HAP-1 (cell line): ENCODE measurements at places on chromosomes 12 and 14.

GRCh38 chr12:9702255-9702654 lies 30.6 kb downstream of the CLECL1 start:
- DNase-seq = no peak

GRCh38 chr12:93287149-93287548 lies 90.6 kb upstream of the NUDT4 start:
- no peak for DNase-seq

- no peak for DNase-seq
Measured at GRCh38 chr14:21058903-21059302, 1.3 kb downstream of the RNASE8 start.

- DNase-seq = no peak
Measured at GRCh38 chr14:21038441-21039422, 3.4 kb upstream of the RNASE7 start.

GRCh38 chr12:88595697-88596096 lies 15.4 kb upstream of the KITLG start:
- no peak for DNase-seq

GRCh38 chr14:33280646-33281045 lies 342.0 kb downstream of the NPAS3 start:
- DNase-seq = no peak

GRCh38 chr14:72771561-72771960 lies 122.3 kb downstream of the DPF3 start:
- no peak for DNase-seq

DNA sequence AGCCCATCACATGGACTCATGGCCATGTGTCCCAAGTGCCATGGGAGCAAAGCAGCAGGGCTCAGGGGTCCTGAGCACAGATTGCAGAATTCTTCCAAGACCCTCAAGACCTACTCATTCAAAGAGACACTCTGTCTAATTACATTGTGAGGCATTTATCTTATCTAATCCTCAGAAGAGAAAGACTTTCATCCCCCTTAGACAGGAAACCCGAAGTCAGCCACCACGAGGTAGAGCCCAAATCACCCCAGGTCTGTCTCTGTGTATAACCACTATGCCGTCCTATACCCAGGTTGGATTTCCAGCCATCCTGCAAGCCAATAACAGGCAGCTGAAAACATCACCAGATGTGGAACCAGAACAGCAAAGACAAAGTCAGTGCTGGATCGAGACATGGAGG lies 8.9 kb upstream of the BCL11B start:
- no peak for DNase-seq

- DNase-seq = no peak
Measured at GRCh38 chr12:88298014-88298682, 156.0 kb downstream of the TMTC3 start.

GRCh38 chr12:25364529-25365339 lies 114.0 kb upstream of the KRAS start:
- peak; percentile 84 for DNase-seq

GRCh38 chr14:68112442-68112841 lies 292.9 kb downstream of the RAD51B start:
- DNase-seq = no peak

GRCh38 chr14:26204728-26205479 lies 392.9 kb downstream of the NOVA1 start:
- peak; percentile 35 for DNase-seq

- DNase-seq = no peak
Measured at GRCh38 chr12:93713060-93713459, 35.9 kb downstream of the CRADD start.

- no peak for DNase-seq
Measured at GRCh38 chr12:125189015-125189414, 123.8 kb downstream of the AACS start.

- DNase-seq = no peak
Measured at GRCh38 chr14:77046721-77047120, 18.2 kb upstream of the IRF2BPL start.

- DNase-seq = peak; percentile 19
Measured at GRCh38 chr14:92040431-92041051, 682 bp upstream of the TRIP11 start.

- DNase-seq = no peak
Measured at GRCh38 chr12:11752403-11753149, 103.1 kb downstream of the ETV6 start.

DNA sequence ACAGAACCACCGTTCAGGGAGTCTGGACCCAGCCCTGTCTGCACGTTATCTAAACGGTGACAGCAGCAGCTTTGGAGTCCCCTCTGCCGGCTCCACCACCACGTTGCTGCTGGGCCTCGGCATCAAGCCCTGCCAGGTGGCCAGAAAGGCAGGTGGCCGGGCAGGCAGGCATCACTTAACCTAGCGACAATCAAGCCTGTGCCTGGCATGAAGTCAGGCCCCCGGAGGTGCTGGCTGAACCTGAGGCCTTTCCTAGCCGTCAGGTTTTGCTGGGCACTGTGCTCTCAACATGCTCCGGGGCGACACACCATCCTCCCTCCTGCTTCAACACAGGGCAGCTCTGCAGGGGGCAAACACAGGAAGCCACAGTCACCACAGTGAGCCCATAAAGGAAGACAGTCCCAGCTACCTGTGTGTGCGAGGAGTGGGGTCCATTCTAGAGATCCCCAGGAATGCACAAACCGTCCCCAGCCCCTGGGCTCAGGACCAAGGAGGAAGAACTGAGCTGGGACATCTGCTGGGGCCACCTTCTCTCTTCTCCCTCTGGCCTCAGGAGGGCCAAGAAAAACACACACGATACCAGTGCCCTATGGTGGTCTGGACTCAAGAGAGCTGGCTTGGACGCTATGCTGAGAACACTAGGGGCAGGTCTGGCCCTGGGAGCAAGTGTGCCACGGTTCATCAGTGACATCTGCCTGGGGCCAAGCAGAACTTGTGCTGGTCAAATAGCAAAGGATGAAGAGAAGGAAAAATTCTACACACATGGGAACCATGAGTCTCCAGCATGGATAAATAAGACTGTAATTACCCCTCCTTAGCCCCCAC lies 44.7 kb downstream of the CCDC88C start:
- no peak for DNase-seq

- DNase-seq = no peak
Measured at GRCh38 chr14:98819867-98820206, 452.2 kb downstream of the BCL11B start.

GRCh38 chr14:92323011-92323915 lies at the start of gene SLC24A4:
Gene SLC24A4 (plus strand): TSS chr14:92323165. CDS start chr14:92323831, 666 bp downstream.
- peak; percentile 18 for DNase-seq

DNA sequence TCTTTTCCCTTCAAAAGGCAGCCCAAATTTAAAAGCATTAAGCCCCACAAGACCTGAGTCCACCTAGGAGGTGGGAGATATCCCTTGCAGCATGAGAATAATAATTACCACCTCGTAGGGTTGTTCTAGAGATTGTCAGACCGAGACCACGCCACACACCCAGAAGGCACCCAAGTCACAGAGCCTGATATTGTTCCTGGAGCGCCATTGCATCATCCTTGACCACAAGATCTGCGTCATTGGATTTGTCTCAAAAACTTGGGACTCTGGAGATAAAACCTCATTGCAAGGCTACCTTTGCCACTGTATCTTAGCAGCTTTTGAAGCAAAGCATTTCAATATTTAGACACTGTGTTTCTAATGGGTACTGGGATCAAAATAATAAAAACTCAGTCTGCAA lies 29.4 kb upstream of the PPP2R5C start:
- no peak for DNase-seq

GRCh38 chr12:79086541-79087296 lies 222.1 kb downstream of the SYT1 start:
- peak; percentile 61 for DNase-seq

- DNase-seq = no peak
Measured at GRCh38 chr14:76194327-76194726, 42.6 kb downstream of the GPATCH2L start.

DNA sequence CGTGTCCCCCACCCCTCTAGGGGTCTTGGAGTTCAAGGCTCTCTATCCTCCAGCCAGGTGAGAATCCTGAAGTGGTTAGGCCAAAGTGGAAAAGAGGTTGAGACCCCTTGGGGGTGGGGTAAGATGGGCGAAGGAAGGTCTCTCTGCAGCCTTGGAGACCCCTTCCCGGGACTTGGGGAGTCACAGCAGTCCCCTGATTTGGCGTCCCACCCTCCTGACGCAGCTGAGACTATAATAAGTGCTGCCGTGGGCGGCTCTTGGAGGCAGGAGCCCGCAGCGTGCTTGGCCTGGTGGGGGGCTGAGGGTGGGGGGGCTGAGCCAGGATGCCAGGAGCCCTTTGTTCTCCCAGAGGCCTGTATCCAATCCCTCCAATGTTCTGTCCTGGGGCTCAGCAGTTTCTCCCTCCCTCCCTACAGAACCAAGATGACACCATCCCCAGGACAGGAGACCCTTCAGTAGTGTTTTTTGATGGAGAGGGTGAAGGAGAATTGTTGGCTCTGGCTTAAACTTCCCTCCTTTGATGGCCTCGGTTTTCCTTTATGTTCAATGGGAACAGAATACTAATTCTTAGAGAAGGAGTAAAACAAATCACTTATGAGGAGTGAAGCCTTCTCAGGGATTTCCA lies 1.5 kb upstream of the AGAP2 start:
- no peak for DNase-seq

- DNase-seq = no peak
Measured at GRCh38 chr12:20376984-20377383, 8.6 kb downstream of the PDE3A start.

DNA sequence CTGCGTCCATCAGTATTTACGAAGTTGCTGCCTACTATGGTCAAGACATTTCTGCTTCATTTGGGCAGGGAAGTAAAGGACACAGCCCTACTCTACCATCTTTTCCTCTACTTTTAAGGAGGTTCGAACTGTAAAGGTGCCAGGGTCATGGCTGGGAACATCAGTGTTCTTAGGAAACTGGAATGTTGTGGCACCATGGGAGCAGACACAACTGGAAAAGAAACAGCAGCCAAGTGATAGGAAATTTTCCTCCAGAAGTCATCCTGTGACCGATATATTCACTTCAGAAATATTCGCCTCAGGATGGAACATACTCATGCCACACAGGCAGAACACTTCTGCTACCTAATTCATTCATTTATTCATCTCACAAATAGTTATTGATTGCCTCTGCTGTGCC lies 104.4 kb downstream of the ETV6 start:
- DNase-seq = no peak

DNA sequence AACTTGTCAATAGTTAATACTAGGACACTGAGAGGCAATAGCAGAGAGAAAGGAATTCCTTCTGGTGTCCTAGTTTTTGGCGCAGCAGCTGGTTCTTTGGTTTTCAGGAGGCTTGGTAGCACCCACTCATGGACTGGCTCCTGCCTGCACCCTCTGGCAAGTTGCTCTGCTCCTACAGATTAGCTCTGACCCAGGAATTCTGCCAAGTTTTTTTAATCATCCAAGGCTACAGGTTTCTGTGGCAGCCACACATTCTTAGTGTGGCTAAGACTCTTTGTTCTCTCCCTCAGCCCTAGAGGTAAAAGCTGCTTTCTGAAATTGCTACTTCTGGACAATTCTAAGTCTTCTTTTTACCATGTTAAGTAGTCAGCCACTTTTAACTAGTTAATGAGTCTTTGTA lies 72.0 kb upstream of the FKBP4 start:
- no peak for DNase-seq

GRCh38 chr12:5022025-5022424 lies 21.7 kb upstream of the KCNA5 start:
- DNase-seq = no peak

DNA sequence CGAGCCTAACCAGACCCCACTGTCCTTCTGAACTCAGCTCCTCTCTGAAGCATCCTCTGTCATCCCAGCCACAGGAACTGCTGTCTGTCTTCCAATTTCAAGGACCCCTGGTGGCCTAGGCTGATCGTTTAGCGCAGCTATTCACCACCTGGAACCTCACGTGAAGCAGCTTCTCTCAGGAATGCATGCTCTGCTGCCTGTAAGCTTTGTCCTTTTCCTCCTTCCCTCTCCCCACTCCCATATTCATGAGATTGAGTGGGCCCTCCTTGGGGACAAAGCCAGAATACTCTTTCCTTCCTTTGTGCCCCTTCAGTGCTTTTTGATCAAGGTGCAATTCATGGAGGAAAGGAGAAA lies 17.2 kb downstream of the DPF3 start:
- no peak for DNase-seq

DNA sequence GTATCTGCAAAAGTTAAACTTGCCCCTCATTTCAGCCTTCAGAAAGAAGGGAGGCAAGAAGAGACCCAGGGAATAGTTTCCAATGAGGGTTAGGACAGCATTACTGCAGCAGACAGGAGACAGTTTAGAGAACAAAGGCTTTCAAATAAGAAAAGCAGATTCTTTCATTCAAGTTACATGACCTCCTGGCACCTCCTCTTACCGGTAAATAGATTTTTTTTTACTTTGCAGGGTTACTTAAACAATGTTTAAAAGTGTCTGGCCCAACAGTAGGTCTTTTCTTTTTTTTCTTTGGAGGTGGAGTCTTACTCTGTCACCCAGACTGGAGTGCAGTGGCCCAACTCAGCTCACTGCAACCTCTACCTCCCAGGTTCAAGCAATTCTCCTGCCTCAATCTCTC lies 47.1 kb downstream of the SINHCAF start:
- DNase-seq = no peak

- DNase-seq = no peak
Measured at GRCh38 chr12:24839268-24839791, 109.6 kb downstream of the BCAT1 start.

GRCh38 chr12:33634544-33634943 lies 194.9 kb upstream of the SYT10 start:
- no peak for DNase-seq

DNA sequence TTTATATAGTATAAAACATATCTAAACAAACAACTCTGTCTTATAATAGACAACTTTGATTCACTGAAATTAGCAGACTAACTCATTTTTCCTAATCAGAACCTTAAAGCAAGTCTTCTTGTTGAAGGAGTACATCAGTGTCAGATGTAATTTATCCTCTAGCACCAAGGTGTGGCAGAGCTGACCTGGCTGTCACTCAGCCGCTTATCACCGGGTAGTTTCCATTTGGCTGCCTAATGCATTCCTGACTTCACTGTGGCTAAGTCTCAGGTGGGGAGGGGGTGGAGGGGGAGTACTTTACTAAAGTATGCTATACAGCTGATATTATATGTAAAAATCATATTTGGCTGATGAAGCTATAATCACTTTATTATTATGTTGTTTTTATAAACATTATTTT lies 339.9 kb upstream of the RGS6 start:
- no peak for DNase-seq

DNA sequence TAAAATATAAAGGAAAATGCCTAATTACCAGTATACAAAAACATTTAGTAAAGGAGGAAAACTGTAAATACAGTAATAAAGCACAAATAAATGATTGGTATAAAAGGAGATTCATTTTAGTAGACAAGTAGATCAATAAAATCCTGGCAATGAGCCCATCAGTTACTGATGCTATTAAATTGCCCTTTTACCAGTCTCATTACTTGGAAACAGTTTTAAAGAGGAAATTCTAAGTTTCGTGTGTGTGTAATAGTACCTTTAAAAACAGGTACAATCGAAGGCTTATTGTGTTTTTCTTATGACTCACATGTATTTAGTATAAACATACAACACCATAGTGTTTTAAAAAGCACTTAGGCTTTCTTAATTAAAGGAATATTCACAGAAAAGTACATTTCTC lies 46.4 kb upstream of the SYT10 start:
- no peak for DNase-seq
